8988T (cell line): ENCODE measurements at places on chromosomes 5 and 9.

DNA sequence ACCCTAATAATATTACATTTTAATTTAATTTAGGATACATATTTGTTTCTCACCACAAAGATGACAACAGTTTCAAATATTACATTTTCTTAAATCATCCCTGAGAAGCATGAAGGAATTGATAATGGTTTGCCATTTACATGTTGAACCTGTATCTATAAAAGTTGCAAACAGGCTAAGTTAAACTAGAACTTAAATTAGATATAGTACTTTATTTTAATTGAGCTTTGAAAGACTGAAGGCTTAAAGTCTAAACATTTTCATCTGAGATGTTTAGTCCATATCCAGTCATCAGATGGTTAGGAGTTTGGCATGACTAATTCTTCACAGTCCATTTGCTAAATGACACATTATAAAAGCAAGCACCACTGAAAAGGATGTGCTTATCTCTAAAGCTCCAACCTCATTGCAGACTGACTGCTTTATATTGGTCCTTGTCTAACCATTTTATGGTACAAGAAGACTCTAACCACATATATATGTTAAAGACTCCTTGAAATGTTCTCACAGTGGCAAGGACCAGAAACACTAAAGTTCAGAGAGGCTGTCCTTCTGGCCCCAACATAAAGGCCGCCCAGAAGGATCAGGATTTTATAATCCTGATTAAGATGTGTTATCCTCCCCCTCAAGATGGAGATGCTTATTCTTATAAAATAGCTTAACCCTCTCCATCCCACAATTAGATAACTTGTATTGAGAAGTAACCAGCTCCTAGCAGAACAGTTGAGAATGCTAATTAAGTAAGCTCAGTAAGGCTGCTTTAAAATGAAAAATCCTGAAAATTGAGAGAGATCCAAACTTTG is 25.8 kb downstream of the WNT8A start:
- no peak for DNase-seq

DNA sequence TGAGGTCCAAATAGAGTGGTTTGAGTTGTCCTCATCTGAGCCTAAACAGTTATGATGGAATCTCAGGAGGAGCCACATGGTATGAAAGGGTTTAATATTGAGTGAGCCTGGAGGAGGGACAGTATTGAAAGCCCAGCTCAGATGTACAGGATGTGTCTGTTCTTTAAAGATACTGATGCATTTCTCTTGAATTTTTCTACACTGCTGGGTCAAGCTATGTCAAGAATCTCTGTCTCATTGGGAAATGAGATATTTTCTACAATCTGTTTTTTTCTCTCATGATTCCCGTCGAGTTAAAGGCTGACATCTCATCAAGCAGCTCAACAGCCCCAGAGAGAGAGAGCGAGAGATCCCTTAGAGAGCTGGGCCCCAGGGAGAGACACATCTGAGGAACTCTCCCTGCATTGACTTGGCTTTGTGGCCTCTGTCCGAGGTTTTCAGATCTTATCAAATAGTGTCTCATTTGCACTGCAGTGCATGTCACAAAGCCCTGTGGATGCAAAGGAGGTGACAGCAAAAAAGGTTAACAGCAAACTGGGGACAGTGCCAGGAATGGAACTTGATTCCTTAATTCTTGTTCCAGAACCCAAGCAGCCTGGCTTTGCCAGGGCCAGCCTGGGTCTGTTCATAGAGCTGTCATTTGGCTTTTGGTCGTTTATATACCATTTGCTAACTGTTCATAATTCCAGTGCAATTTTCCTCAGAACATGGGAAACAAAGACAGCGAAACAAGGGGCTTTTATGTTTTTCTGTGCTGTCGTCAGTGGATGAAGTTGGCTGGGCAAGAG is 19.0 kb upstream of the ACTBL2 start:
- no peak for DNase-seq

- no peak for DNase-seq
These were observed 86.7 kb downstream of the CAMSAP1 start for GRCh38 chr9:135820661-135821060.

DNA sequence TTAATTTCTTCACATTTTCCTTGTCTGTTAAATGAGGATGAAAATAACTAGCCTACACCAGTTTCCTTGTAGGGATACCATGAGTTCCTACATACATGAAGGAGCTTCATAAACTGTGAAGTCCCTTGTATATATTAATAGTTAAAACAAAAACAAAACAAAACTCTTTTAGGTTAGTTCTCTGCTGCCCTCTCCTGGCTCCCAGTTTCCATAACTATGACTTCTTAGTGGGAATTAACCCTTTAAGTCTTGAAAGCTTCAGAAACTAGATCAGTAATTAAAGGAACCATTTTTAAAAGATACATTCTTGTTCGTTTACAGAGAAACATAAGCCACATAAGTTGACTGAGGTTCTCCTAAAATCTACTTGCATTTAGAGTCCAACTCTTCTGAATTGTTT is 500.0 kb upstream of the C9orf72 start:
- DNase-seq, result no peak

GRCh38 chr5:159448841-159449407 is 118.6 kb upstream of the IL12B start:
- DNase-seq, result no peak
